ENCODE measurements at places on chromosomes 1 and 21. TPM values are rescaled to one million over a fixed set of nuclear protein-coding genes. Genes with fewer than 3 reads are reported as not detected.

- H3K36me3 ChIP-seq, result no peaks in the 10 kb centered on the region
- no peak overlapping the region for H3K27ac ChIP-seq
These were observed 432 bp upstream of the SIM2 start for GRCh38 chr21:36698385-36698980.

Gene LRRC38
- total RNA-seq, result not detected

Gene ARHGEF2
- total RNA-seq, result 62.4 TPM

DNA sequence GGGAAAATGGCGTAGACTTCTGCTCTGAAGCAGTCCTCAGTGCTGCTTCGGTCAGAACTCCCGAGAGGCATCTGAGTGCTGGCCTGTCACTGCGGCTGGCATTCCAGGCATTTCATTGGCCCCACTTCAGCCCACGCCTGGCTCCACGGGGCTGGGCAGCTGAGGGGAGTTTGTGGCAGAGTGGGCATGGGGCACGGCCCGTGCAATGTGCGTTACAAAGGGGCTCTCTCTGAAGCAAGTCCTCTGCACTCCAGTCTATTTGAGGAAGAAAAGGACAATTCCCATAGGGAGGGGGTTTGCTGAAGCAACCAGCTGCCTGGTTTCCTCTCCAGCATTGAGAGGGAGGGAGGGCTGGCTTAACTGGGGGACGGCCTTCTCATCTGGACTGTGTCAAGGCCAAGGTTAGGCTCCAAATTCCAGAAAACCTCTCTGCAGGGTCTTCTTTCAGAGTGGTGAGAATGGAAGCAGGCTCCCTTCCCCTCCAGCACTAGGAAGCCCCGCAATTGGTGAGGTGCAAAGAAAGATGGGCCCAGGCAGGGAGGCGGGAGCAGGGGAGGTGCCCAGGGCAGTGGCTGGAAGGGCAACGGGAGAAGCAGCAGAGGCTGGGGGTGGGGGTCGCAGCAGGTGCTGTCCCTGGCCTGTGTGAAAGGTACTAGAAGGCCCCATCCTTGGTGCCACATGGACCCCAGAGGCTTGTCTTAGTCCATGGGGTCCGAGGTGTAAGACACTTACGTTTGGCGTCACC, 21.1 kb upstream of the GPR157 start:
- H3K36me3 ChIP-seq, result no peaks in the 10 kb centered on the region
- no peak overlapping the region for H3K4me3 ChIP-seq
- DNase-seq, result no peak
- no peak overlapping the region for H3K27ac ChIP-seq

Gene PLA2G2F
- total RNA-seq, result not detected

DNA sequence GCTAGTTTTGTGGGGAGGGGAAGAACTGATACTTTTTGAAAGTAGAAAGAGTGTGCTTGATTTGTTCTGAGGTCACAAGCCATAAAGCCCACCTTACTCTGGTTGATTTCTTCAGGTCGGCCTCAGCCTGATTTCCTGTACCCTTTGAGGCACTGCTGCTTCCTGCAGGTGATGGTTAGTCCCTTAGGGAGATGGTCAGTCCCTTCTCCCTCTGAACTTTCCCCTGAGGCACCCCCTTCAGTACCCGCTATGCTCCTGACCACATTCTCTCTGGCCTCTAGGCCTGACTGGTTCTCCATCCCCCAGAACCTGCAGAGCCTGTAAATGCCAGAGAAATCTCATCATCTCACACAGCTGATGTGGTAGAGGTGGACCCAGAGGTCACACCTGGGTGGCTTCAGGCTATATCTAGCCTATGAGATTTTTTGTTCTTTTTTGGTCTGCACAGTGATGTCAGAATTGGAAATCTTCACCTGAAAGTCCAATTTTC, 15.0 kb upstream of the ID3 start:
- no peak overlapping the region for H3K4me3 ChIP-seq
- no peaks in the 10 kb centered on the region for H3K36me3 ChIP-seq
- H3K27me3 ChIP-seq, result no peaks in the 10 kb centered on the region

- H3K27me3 ChIP-seq, result peaks cover 75% of the 10 kb centered on the region
- H3K4me1 ChIP-seq, result peaks cover 4% of the 10 kb centered on the region
- H3K36me3 ChIP-seq, result no peaks in the 10 kb centered on the region
These were observed 475 bp upstream of the NPPB start for GRCh38 chr1:11858968-11859871.

Gene LCK
- 188 TPM for total RNA-seq

- H3K27ac ChIP-seq, result no peak overlapping the region
- H3K27me3 ChIP-seq, result peaks cover 4% of the 10 kb centered on the region
- no peak overlapping the region for H3K4me3 ChIP-seq
- no peak for DNase-seq
These were observed 730.3 kb downstream of the PTPRU start for GRCh38 chr1:29966526-29967045.

DNA sequence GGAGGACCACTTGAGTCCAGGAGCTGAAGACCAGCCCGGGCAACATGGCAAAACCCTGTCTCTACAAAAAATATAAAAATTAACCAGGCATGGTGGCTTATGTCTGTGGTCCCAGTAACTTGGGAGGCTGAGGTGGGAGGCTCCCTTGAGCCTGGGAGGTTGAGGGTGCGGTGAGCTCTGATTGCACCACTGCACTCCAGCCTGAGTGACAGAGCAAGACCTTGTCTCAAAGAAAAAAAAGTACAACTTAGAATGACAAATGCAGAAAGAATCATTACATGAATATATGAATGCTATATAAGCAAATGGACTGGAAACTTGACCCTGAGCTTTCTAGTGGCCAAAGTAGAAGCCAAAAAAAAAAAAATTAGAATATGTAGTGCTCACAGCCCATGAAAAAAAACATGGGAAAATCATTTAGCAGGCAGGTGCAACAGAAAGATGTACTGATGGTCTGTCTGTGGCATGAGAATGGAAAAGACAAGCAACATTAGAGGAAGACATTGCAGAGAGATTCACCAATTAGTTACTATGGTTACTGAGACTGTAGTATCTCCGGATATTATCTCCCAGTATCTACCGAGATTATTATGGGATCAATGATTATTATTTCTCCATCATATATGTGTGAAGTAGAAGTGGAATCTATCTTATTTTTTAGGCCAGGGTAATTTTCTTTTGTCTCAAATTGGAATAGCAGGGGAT, 19.2 kb downstream of the ELAPOR1 start:
- H3K4me1 ChIP-seq, result peaks cover 6% of the 10 kb centered on the region
- H3K27me3 ChIP-seq, result no peaks in the 10 kb centered on the region
- DNase-seq, result no peak
- H3K36me3 ChIP-seq, result no peaks in the 10 kb centered on the region

Gene METTL18
- total RNA-seq, result 5.6 TPM

Gene PWP2
- 40.6 TPM for total RNA-seq

Gene SPRR2G
- not detected for total RNA-seq

- no peak overlapping the region for H3K27ac ChIP-seq
- no peaks in the 10 kb centered on the region for H3K27me3 ChIP-seq
- no peak overlapping the region for H3K4me3 ChIP-seq
- H3K4me1 ChIP-seq, result no peaks in the 10 kb centered on the region
- no peak for DNase-seq
- no peaks in the 10 kb centered on the region for H3K36me3 ChIP-seq
These were observed 7.0 kb upstream of the TRIM45 start for GRCh38 chr1:117128323-117129079.

- H3K27me3 ChIP-seq, result peaks cover 44% of the 10 kb centered on the region
- no peaks in the 10 kb centered on the region for H3K36me3 ChIP-seq
- DNase-seq, result no peak
- H3K4me3 ChIP-seq, result no peak overlapping the region
- no peak overlapping the region for H3K27ac ChIP-seq
These were observed 433 bp upstream of the KAZN start for GRCh38 chr1:14598007-14598497.

Gene WNT2B
- total RNA-seq, result 0.67 TPM

DNA sequence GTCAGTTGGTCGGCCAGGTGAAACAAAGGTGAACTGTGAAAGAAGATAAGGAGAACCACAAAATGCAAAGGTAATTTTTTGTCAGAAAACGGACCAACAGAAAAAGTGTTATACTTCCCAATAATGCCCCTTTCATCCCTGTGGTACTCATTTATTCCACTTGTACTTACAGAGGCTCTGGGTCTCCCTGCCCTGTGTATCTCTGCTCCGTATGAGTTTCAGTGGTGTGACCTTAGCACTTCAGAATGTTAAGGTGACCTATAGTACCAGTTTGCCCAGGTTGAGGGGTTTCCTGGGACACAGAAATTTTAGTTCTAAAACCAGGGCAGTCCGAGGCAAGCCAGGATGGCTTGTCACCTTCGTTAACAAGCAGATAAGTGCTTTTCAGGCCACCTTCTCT, 254.8 kb downstream of the OLFM3 start:
- H3K4me1 ChIP-seq, result no peaks in the 10 kb centered on the region
- H3K27ac ChIP-seq, result no peak overlapping the region
- no peak for DNase-seq

- no peaks in the 10 kb centered on the region for H3K4me1 ChIP-seq
- no peak for DNase-seq
- H3K36me3 ChIP-seq, result no peaks in the 10 kb centered on the region
- no peak overlapping the region for H3K27ac ChIP-seq
- H3K4me3 ChIP-seq, result no peak overlapping the region
- H3K27me3 ChIP-seq, result no peaks in the 10 kb centered on the region
These were observed 341.2 kb downstream of the HHAT start for GRCh38 chr1:210669951-210670350.

Gene NPL
- total RNA-seq, result 0.63 TPM

Gene SPOCD1
- 0.27 TPM for total RNA-seq

- H3K27ac ChIP-seq, result no peak overlapping the region
- H3K4me3 ChIP-seq, result no peak overlapping the region
- peaks cover 67% of the 10 kb centered on the region for H3K27me3 ChIP-seq
- no peak for DNase-seq
- no peaks in the 10 kb centered on the region for H3K36me3 ChIP-seq
These were observed 1.4 kb upstream of the F3 start for GRCh38 chr1:94543001-94543400.

- H3K27me3 ChIP-seq, result no peaks in the 10 kb centered on the region
- H3K4me3 ChIP-seq, result no peak overlapping the region
- no peaks in the 10 kb centered on the region for H3K36me3 ChIP-seq
- H3K4me1 ChIP-seq, result no peaks in the 10 kb centered on the region
- no peak overlapping the region for H3K27ac ChIP-seq
These were observed 103.6 kb upstream of the ZRANB2 start for GRCh38 chr1:71184410-71184809.

GRCh38 chr1:54268762-54269297, 68.9 kb downstream of the MRPL37 start:
- peaks cover 6% of the 10 kb centered on the region for H3K36me3 ChIP-seq
- H3K27ac ChIP-seq, result no peak overlapping the region
- no peak overlapping the region for H3K4me3 ChIP-seq
- no peaks in the 10 kb centered on the region for H3K27me3 ChIP-seq
- peaks cover 9% of the 10 kb centered on the region for H3K4me1 ChIP-seq

- no peaks in the 10 kb centered on the region for H3K27me3 ChIP-seq
- no peak overlapping the region for H3K27ac ChIP-seq
- H3K36me3 ChIP-seq, result no peaks in the 10 kb centered on the region
- peaks cover 20% of the 10 kb centered on the region for H3K4me1 ChIP-seq
- DNase-seq, result no peak
These were observed 2.4 kb upstream of the PTGFRN start for GRCh38 chr1:116907351-116907750.

GRCh38 chr1:147837129-147837963, 65.2 kb upstream of the GJA8 start:
- H3K27ac ChIP-seq, result no peak overlapping the region
- H3K36me3 ChIP-seq, result no peaks in the 10 kb centered on the region
- H3K27me3 ChIP-seq, result no peaks in the 10 kb centered on the region
- DNase-seq, result no peak

DNA sequence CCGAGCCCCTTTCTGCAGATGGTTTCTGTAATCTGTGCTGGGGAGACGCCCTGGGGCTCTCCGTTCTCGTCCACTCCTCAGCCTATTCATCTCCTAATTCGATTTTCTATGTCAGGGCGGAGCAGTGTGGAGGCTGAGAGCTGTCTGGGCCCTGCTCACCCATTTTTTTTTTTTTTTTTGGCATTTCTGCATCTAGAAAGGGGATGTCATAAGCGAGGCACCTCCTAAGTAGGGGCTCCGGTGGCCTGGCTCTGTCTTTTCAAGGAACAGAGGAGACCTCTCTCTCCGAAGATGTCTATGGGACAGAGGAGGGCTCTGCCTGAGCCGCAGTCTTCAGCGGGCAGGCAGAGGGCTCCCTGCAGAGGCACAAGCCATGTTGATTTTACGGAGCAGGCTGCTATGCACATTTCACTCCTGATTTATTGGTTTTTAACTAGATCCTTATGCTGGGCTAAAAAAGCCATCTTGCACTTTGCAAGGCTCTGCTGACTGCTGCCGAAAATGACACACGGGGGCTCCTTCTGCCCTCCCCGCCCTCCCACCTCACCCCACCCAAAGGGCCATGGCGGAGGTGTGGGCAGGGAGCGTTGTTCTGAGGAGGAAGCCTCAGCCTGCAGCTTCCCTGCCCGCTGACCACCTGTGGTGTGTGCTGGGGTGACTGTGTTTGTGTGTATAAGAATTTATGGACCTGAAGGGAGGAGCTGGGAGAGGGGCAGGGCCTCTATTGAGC, 71.0 kb downstream of the FOXD2 start:
- DNase-seq, result no peak
- no peak overlapping the region for H3K4me3 ChIP-seq
- no peaks in the 10 kb centered on the region for H3K36me3 ChIP-seq

Gene TMEM240
- 0.75 TPM for total RNA-seq

Gene RXRG
- not detected for total RNA-seq

Gene FOXD2
- 0.34 TPM for total RNA-seq

GRCh38 chr1:154896771-154897286, 26.7 kb upstream of the KCNN3 start:
- H3K27ac ChIP-seq, result no peak overlapping the region
- no peaks in the 10 kb centered on the region for H3K4me1 ChIP-seq
- H3K4me3 ChIP-seq, result no peak overlapping the region
- DNase-seq, result no peak

- H3K4me3 ChIP-seq, result no peak overlapping the region
- no peak overlapping the region for H3K27ac ChIP-seq
- H3K36me3 ChIP-seq, result no peaks in the 10 kb centered on the region
- H3K27me3 ChIP-seq, result no peaks in the 10 kb centered on the region
- DNase-seq, result peak; percentile 82
These were observed 25.7 kb downstream of the RAB7B start for GRCh38 chr1:205977402-205978014.

GRCh38 chr1:32962248-32962896, 2.2 kb downstream of the RNF19B start:
- no peak for DNase-seq
- H3K4me1 ChIP-seq, result peaks cover 33% of the 10 kb centered on the region
- H3K36me3 ChIP-seq, result no peaks in the 10 kb centered on the region
- no peak overlapping the region for H3K27ac ChIP-seq

GRCh38 chr1:60833173-60833572, 249.2 kb upstream of the NFIA start:
- H3K27ac ChIP-seq, result no peak overlapping the region
- peaks cover 4% of the 10 kb centered on the region for H3K27me3 ChIP-seq
- H3K4me1 ChIP-seq, result no peaks in the 10 kb centered on the region
- no peaks in the 10 kb centered on the region for H3K36me3 ChIP-seq
- no peak overlapping the region for H3K4me3 ChIP-seq

DNA sequence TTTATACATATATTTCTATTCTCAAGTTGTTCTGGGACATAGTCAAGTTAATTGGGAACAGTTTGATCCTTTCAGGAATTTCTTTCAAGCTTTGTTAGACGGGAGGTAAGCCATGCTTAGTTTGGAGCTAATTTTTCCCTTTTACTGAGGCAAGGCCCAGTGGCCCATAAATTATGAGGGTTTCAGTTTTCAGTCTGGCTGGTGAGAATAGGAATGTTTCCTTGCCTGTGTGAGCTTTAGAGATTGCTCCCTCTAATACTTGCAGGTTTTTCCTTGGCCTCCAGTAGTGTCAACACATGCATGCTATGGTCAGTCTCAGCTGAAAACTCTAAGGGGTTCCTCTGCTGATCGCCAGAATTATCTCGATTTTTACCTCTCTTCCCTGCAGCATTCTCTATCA, 14.1 kb upstream of the PHGDH start:
- H3K4me1 ChIP-seq, result no peaks in the 10 kb centered on the region
- H3K36me3 ChIP-seq, result no peaks in the 10 kb centered on the region
- DNase-seq, result no peak
- H3K27ac ChIP-seq, result no peak overlapping the region
- no peak overlapping the region for H3K4me3 ChIP-seq

All from CD4-positive, alpha-beta T cell (primary cell).